ENCODE measurements at places on chromosomes 5 and 9.

DNA sequence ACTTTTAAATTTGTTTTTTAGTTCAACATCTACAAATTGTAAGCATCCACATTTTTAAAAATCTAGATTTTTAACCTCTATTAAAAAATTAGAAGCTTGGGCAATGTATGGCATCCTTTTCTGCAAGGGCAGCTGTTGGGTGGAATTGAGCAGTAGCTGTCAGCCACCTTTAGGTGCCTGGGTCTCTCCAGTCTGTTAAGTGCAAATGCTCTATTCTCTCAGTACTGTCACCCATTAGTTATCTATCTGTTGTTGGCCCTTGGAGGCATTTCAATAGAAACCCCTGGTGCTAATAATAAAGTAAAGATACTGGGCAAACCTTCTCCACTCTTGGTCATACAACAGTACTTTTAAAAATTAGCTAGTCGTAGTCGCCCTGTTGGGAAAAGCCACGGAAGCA lies 63.6 kb downstream of the PIP5K1B start:
- no peak for DNase-seq

DNA sequence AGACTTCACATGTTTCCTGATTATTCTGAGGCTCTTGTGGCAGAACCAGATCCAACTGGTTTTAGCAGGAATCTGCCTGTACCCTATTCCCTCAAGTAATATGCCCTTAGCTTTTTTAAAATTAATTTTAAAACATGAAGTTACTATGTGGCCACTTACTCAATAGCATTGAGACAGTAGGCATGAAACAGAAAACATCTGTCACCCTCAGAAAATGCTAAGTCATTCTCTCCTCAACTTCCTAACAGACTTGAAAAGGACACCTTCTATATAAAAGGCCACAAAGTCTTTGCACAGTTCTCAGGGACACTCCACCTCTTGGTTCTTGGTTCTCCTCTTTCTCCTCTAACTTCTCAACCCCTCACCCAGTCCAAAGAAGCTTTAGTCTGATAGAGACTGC lies 277.8 kb downstream of the RAB3C start:
- DNase-seq, result no peak

DNA sequence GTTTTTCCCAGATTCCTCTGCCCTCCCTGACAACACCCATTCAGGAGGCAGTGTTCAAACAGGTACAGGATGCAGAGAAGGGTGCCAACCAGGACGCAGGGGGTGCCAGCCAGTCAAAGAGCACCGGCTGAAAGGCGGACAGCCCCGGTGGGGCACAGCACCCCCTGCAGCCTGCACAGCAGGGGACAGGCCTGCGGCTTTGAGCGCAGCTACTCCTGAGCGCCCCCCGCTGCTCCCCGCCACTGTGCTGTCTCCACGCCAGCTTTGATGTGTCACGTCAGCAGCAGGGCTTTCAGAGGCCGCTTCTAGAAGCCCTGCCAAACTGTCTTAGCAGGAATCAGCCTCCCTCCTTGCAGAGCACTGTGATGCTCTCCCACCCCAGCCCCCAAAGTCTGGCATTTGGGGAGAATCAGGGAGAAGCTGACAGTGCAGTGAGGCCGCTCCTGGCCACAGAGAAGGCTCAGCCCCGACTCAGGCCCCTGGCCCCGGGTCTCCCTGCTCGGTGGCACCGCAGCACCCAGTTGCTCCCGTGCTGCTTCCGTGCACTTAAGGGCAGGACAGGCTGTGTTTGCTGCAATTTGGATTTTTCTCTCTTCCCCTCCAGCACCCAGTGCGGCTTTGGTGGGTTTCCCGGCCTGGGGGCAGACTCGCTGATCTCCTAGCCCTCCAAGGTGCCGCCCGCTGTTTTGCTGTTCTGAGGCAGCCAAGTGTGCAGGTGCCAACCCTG lies 20.3 kb downstream of the AK8 start:
- no peak for DNase-seq

DNA sequence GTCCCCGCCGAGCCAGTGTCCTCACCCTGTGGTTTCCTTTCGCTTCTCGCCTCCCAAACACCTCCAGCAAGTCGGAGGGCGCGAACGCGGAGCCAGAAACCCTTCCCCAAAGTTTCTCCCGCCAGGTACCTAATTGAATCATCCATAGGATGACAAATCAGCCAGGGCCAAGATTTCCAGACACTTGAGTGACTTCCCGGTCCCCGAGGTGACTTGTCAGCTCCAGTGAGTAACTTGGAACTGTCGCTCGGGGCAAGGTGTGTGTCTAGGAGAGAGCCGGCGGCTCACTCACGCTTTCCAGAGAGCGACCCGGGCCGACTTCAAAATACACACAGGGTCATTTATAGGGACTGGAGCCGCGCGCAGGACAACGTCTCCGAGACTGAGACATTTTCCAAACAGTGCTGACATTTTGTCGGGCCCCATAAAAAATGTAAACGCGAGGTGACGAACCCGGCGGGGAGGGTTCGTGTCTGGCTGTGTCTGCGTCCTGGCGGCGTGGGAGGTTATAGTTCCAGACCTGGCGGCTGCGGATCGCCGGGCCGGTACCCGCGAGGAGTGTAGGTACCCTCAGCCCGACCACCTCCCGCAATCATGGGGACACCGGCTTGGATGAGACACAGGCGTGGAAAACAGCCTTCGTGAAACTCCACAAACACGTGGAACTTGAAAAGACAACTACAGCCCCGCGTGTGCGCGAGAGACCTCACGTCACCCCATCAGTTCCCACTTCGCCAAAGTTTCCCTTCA lies 1.4 kb downstream of the GLIS3 start:
- DNase-seq, result peak; percentile 48

DNA sequence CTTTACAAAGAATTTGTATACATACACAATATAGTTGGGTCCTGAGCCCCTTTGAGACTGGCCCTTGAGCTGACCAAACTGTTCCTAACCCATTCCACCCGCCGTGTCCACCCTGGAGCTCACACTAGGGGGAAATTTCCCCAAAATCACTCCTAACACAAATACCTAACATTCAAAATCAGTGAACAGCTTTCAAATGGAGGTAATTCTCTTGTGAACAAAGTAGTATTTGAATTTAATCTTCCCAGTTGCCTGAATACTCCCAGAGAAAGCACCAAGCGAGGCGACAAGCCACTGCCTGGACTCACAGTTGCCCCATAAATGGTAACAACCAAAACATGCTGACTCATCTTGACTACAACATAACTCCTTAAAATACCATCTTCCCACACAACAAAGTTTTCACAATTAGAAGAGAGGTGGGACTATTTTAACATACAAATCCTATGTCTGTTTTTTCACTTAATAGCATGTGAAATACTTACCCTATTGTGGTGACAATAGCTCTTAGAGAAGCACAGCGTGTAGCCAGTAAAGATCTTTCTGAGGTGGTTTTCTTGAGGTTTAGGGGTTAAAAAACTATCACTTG lies 31.7 kb upstream of the SCAMP1 start:
- no peak for DNase-seq

DNA sequence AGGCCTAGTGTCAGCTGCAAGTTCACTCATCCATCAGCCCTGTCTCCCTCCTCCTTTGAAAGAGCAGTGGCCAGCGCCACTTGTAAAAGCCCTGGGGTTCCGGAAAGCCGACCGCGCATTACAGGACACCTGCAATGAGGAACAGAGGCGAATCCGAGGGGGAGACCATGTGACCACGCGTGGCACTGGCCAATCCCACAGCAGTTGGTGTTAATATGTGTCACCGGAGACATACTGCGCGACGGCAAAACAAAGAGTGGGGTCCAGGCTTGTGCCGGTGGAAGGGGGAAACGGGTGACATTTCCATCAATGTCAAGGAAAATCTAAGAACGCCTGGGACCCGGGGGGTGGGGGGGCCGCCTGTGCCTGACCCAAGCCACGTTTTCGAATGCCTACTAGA lies 480.8 kb downstream of the SPATA31A7 start:
- no peak for DNase-seq

DNA sequence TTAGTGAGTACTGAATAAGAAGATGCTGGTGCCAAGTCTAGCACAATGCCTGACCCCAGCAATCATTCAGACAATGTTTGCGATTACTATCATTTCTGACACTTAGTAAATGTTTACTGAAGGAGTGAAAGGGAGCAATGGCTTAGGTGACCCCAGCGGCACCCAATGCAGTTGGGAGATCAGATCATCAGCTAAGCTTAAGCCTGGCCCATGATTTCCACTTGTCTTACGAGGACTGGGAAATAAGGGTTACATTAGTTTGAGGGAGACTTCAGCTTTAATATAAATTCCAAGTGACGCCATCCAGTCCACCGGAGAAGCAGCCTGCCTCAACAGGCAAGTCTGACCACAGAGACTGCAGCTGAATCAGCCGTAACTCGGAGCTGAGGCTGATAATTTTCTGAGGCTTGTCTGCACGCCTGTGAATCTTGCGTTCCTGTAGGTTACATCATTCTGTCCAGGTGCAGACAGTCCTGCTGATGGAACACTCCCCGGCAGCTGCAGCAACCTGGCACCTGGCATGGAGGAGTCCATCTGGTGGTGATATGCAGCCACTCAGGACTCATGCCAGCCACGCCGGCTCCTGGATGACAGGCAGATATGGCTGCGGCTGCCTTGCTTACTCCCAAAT lies 34.9 kb upstream of the FGF1 start:
- DNase-seq, result no peak

- no peak for DNase-seq
Observed at GRCh38 chr9:134287591-134288491, 38.4 kb upstream of the RXRA start.

DNA sequence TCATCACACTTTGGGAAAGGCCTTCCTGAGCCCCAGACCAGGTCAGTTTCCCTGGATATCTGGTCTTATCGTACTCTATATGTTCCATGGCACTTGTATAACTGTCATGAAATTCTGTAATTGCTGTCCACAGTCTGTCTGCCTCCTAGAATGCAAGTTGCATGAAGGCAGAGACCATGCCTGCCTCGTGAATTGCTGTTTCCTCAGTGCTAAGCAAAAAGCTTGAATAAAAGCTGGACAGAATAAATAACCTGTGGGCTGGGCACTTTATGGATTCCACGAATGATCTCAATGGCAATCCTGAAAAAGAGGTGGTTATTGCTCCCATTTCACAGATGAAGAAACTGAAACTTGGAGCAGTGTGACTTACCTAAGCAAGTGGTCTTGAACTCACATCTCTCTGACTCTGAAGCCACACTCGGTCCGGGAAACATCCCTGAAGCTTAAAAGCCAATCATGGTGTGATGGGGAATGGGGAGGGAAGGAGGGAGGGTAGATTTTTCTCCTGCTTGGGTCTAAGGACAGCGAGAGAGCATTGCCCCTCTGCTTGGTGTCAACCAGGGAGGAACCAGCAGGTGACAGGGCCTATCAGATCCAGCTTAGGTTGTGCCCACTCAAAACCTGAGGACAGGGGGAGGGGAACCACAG lies 13.2 kb upstream of the LHX2 start:
- no peak for DNase-seq

DNA sequence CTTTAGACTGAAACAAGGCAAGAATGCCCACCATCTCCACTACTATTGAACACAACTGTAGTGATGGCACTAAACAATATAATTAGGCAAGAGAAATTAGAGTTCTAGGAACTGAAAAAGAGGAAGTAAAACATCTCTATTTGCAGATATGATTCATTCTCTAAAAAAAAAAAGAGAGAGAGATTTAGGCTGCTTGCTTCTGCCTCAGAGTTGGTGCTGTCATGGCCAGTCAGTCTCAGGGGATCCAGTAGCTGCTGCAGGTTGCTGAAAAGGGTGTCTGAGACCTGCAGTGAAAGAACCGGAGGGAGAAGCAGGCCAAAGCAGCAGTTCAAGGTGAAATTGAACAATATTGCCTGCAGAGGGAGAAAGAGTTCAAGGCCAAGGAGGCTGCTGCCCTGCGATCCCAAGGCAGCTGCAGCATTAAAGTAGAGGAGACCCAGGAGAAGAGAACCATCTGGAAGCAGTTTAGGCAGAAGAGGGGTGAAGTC lies 72.5 kb downstream of the AP3B1 start:
- DNase-seq, result peak; percentile 23

- DNase-seq, result no peak
Observed at GRCh38 chr5:83562791-83563557, 91.4 kb downstream of the VCAN start.

DNA sequence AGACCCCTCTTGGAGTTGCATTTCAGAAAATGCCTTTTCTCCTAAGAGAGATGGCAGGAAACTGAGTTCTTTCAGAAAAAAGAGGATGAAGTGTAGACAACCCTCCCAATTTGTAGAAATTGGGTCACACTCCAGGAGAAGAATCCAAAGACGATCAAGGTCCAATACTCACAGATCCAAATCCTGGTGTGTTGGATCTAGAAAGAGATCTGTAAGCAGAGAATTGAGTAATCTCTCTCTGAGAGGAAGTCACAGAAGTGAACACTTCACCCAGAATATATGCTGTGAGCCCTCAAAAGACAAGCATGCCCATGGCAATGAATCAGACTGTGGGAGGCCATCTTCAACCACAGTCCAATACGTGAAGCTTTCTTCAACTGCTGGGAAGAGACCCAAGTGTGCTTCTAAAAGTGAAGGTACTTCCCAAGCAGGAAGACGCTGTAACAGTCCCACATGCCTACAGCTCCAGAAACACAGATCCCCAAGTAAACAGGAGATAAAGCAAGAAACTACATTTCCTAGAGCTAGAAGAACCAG lies 182.7 kb downstream of the SMC2 start:
- DNase-seq, result no peak

GRCh38 chr9:88997646-88998045 lies 6.4 kb downstream of the S1PR3 start:
- no peak for DNase-seq

GRCh38 chr5:35847961-35848360 lies 8.7 kb upstream of the IL7R start:
- no peak for DNase-seq

DNA sequence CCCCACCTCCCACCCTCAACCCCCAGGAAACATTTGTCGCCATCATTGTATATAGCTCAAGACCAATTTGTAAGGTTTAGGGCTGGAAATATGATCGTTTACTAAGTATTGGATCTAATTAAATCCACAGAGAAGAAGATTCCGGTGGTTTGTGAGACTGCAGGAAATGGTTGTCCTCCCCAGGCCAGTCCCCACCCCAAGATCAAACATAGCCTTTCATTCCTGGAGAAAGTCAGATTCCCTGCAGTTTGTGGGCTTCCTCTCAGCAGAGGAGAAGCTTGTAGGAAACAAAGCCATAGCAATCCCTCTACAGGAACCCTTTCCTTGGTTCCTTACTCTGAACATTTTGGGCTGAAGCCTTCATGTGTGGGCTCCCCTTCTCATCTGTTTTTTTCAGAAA lies 79.2 kb upstream of the TBCA start:
- no peak for DNase-seq

DNA sequence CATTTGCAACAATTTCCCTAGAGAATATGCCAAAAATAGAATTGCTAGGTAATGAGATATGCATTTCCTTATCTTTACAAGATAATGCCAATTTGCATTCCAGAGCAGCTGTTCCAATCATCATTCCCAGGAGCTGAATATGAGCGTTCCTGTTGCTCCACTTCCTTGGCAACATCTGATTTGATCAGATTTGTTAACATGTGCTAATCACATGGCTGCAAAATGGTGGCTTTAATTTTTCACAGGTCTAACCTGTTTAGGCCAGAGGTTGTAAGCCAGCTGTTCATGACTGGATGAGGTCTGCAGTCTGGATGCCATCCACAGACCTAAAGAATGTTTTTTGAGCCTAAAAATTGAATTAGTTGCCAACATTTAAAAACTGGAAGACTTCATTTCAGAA lies 220.7 kb upstream of the IL12B start:
- no peak for DNase-seq

- no peak for DNase-seq
Observed at GRCh38 chr9:10701906-10702305, 89.1 kb upstream of the PTPRD start.
